Glutamatergic neuron (in vitro differentiated cells): ENCODE measurements at places on chromosomes 2 and 18.

GRCh38 chr2:180289627-180290026 lies 282.5 kb upstream of the CWC22 start:
- H3K27ac ChIP-seq: no peak overlapping the region
- H3K36me3 ChIP-seq: no peaks in the 10 kb centered on the region
- H3K4me1 ChIP-seq: no peaks in the 10 kb centered on the region
- no peaks in the 10 kb centered on the region for H3K27me3 ChIP-seq
- DNase-seq: no peak
- no peak overlapping the region for H3K4me3 ChIP-seq

GRCh38 chr2:20185176-20186022 lies 39.5 kb downstream of the SDC1 start:
- H3K36me3 ChIP-seq: no peaks in the 10 kb centered on the region
- H3K4me1 ChIP-seq: peaks cover 10% of the 10 kb centered on the region

DNA sequence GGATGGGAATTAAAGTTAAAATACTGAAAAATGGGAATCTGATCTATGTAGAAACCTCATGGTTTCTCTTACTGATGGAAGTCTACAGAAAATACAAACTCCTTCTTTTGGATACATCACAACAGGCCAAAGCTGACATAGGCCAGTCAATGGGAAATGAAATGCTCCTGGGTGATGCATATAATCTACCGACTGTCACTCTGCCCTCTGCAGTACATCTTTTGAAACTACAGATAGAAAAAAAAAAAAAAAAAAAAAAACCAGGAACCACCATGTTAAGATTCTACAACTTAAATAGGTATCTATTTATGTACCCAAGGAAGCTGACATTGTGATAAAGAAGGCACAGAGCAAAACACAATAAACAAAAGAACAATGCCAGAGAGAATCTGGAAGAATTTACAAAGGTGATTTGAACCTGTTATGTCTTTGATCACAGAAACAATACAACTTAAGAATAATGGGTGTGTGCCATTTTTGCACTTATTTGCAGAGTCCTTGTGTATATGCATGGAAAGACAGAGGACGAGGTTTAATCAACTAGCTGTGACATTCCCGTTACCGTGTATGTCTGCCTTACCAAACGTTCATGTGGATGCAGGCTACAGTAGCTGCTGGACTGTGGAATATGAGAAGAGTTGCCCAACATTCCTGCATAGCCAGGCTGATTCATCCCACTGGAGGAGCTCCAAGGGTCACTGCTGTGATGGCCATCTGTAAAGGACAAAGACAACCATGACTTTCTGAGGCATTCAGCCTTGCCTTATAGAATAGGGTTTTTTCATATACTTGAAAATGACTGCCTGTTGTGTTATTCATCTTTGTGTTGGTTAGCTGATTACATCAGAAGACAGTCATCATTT lies 312.7 kb downstream of the TCF4 start:
- DNase-seq: no peak
- no peaks in the 10 kb centered on the region for H3K36me3 ChIP-seq
- H3K4me1 ChIP-seq: peaks cover 5% of the 10 kb centered on the region
- no peak overlapping the region for H3K4me3 ChIP-seq

- no peak overlapping the region for H3K4me3 ChIP-seq
- no peak for DNase-seq
- H3K27ac ChIP-seq: no peak overlapping the region
- no peaks in the 10 kb centered on the region for H3K36me3 ChIP-seq
Measured at GRCh38 chr2:236910781-236911495, 174.8 kb upstream of the COPS8 start.

DNA sequence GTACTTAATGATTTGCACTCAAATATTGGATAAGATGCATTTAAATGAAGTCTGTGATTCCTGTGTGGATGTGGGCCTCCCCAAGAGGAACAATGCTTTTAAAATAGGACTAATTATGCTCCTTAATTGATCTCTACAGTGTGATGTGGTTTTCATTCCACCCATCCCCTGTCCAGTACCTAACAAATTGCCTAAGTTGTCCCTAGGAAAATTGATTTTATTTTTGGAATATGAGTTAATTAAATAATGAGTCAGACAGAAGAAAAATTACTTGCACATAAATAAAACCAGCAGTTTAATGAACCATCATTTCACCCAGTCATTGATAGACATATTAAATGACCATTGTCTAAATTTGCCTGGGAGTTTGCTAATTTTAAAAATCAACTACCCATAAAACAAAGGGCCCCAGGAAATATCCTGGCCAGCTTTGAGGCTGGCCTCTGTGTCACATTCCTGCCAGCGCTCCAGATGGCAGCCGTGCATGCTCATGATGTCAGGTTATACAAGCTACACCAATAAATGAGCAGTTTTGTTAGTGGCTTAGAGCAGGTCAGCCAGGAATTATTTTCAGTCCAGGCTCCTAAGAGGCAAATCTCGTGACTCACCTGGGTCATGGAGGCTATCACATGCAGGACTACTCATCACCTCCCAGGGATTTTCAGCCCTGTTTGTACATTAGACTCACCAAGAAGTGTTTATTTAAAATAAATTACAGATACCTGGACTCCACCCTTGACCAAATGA lies 31.9 kb downstream of the ABHD3 start:
- peak overlapping the region; percentile 6 for H3K4me3 ChIP-seq
- peak overlapping the region; percentile 60 for H3K27ac ChIP-seq
- H3K4me1 ChIP-seq: peaks cover 9% of the 10 kb centered on the region
- H3K36me3 ChIP-seq: no peaks in the 10 kb centered on the region

DNA sequence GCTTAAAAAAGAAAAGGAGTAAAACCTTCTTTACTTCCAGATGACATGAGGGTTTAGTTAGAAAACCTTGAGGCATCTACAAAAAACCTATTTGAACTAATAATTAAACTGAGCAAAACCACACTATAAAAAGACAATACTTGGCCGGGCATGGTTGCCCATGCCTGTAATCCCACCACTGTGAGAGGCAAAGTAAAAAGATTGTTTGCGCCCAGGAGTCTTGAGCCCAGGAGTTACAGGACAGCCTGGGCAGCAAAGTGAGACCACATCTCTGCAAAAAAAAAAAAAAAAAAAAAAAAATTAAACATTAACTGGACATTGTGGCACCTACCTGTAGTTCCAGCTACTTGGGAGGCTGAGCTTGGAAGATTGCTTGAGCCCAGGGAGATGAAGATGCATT lies 502.8 kb upstream of the LRRTM4 start:
- no peak overlapping the region for H3K27ac ChIP-seq
- no peak for DNase-seq
- H3K36me3 ChIP-seq: peaks cover 5% of the 10 kb centered on the region
- H3K27me3 ChIP-seq: no peaks in the 10 kb centered on the region

- no peak overlapping the region for H3K27ac ChIP-seq
- no peak overlapping the region for H3K4me3 ChIP-seq
- H3K36me3 ChIP-seq: no peaks in the 10 kb centered on the region
Measured at GRCh38 chr2:8310557-8311455, 371.1 kb upstream of the ID2 start.

DNA sequence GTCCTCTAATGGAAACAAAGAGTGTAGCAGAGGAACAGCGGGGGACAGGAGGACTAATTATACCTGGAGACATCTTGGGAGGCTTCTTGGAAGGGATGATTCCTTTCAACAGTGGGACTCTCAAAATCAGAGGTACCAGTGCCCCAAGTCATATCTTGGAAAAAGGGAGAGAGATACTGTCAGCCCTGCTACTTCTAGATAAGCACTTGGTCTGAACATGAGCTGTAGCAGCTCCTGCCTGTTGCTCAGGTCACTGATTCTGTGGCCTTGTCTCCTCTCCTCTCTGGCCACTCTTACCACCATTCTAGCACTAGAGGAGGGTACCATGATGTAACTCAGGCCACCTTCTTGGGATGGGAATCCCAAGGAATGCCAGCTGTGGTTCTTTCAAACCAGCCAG lies 54.5 kb downstream of the MFSD6 start:
- H3K27me3 ChIP-seq: no peaks in the 10 kb centered on the region
- H3K4me3 ChIP-seq: no peak overlapping the region
- no peaks in the 10 kb centered on the region for H3K36me3 ChIP-seq
- peaks cover 11% of the 10 kb centered on the region for H3K4me1 ChIP-seq
- no peak overlapping the region for H3K27ac ChIP-seq

DNA sequence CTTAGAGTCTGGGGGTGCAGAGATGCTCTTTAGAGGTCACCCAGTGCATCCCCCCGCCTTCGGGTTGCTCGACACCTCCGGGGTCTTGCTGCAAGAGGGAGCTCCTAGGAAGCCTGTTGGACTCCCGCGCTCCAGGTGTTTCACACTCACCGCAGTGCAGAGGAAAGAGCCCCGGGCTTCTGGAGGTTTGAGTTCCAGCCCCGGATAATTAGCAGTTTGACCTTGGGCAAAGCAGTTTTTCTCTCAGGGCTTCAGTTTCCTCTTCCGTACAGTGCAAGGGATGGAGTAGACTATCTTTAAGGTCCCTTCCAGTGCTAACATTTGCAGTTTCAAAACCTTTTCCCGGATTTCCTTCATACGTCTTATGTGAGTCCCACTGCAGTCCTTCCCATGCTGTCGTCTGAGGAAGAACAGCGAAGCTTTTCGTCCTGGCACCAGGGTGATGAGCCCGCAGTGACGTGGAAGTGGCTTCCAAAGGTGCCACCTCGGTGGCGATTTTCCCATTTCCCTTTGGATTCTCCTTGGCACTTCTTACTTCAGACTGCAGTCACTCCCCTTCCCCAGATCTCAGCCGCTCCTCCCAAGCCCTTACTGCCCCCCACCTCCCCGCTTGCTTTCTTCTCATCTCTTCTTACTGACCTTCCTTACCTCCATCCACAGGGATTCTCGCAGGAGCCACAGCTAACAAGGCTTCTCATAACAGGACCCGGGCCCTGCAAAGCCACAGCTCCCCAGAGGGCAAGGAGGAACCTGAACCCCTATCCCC lies 585 bp downstream of the PNKD start:
- H3K27me3 ChIP-seq: peaks cover 10% of the 10 kb centered on the region
- H3K4me3 ChIP-seq: peak overlapping the region; percentile 89
- H3K27ac ChIP-seq: peak overlapping the region; percentile 71
- DNase-seq: no peak
- H3K36me3 ChIP-seq: no peaks in the 10 kb centered on the region

DNA sequence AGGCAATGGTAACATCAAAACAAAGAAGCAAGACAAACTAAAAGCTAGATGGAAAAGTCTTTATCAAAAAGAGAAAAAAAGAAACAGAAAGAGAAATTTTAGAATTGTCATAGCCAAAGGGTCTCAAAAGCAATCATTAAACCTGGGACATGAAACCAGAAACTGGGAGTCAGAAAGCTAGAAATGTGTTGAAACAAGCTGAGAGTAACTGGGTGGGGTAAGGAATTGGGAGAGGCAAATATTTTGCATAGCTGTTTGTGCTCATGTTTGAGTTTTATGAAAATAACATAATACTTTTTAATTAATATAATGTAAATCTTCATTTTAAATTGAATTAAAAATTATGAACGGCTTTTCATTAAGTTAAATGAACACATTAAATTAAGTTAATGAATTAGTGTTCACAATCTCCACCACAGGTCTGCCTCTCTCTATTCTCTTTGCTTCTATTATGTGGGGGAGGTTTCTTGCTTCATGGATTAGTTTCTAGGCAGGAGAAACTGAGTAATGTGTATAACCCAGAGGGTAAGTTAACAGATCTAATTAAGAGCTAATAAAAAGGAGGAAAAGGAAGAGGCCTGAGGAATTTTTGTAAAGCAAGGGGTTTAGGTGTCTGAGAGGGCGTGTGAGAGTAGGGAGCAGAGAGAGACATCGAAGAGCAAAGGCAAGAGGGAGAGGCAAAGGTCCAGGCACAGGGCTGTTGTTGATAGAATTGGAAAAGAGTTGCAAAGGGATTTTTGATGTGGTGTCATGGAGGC lies 20.0 kb upstream of the SERPINB2 start:
- no peak overlapping the region for H3K4me3 ChIP-seq
- H3K36me3 ChIP-seq: no peaks in the 10 kb centered on the region
- no peak for DNase-seq
- H3K27ac ChIP-seq: no peak overlapping the region

DNA sequence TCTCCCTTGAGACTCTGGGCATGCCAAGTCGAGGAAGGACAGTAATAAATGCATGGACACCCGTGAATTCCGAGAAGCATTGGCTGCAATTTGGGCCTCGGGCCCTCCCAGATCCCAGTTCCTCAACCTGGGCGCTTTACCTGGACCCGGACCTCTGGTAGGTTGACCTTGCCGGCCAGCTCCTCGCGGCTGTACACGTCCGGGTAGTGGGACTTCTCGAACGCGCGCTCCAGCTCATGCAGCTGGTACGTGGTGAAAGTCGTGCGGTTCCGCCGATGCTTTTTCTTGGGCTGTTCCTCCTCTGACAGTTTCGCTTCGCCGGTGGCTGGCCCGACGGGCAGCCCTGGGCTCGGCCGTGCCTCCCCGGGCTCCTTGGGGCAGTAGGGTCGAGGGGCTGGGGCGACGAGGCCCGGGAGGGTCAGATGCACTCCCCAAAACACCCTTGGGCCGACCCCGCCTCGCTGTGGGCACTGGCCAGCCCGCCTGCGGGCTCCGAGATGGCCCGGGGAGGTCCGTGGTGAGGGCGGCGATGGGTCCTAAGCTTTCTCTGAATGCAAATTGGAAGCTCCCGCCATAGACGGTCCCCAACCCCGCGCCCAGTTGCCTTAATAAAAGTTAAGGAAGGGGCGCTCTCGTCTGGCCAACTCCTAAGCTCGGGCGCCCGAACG lies 899 bp downstream of the RAX start:
- H3K27ac ChIP-seq: no peak overlapping the region
- no peak for DNase-seq
- H3K4me3 ChIP-seq: peak overlapping the region; percentile 38
- H3K4me1 ChIP-seq: peaks cover 6% of the 10 kb centered on the region

DNA sequence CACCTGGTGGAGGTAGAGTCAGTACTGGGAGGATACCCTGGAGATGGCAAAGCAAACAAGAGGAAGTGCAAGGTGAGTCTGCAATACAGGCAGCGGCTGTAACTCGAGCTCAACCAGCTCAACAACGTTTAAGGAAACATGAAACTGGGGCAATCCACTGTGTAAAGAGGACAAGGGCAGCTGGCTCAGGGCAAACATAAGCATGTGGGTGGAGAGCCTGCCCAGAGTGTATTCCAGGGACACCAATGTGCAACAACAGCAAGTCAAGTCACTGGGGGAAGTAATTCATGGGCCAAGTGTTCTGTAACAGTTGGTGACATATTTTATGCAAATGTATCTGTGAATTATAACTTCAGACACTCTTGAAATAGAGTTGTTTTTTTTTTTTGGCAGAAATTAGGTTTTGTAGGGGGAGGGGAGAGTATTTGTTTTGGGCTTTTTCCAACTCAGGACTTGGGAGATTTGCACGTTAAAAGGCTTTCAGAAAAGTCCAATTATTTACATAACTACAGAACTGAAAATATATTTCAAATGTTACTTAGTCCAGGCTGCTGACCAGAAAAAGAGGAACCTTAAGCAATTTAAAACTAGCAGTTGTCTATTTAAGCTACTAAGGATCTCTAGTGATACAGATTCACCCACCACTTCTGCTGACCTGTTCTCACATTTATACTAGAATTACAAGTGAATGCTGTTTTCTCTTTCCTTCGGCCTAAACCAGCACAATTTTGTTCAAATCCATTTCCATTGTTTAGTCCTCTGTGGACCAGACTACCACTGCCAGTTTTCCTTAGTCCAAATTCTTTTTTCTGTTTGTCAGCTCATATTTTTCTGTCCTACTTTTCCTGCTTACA lies 18.6 kb downstream of the NRXN1 start:
- peaks cover 4% of the 10 kb centered on the region for H3K36me3 ChIP-seq
- DNase-seq: peak; percentile 30
- peaks cover 42% of the 10 kb centered on the region for H3K4me1 ChIP-seq
- peak overlapping the region; percentile 78 for H3K27ac ChIP-seq
- peak overlapping the region; percentile 50 for H3K4me3 ChIP-seq
- peaks cover under 1% of the 10 kb centered on the region for H3K27me3 ChIP-seq
